ENCODE measurements at places on chromosomes 3 and 15. TPM values are rescaled to one million over a fixed set of nuclear protein-coding genes. Genes with fewer than 3 reads are reported as not detected.

Gene CAMKV
- total RNA-seq: 1.5 TPM

Gene TM4SF18
- 25.9 TPM for total RNA-seq

Gene CMTM8
- total RNA-seq: 4.2 TPM

Gene THPO
- 1.3 TPM for total RNA-seq

Gene CYP1A2
- not detected for total RNA-seq

Gene PPP4R2
- 49.2 TPM for total RNA-seq

Gene ZBED2
- not detected for total RNA-seq

Gene MAGI1
- 94.4 TPM for total RNA-seq

Gene SNURF
- 5.8 TPM for total RNA-seq

Gene BCL2A1
- total RNA-seq: 1.4 TPM

- DNase-seq: no peak
Observed at GRCh38 chr15:83430441-83430840, 16.7 kb upstream of the SH3GL3 start.

GRCh38 chr15:78090422-78091063 is 1.8 kb upstream of the SH2D7 start:
- no peak for DNase-seq

DNA sequence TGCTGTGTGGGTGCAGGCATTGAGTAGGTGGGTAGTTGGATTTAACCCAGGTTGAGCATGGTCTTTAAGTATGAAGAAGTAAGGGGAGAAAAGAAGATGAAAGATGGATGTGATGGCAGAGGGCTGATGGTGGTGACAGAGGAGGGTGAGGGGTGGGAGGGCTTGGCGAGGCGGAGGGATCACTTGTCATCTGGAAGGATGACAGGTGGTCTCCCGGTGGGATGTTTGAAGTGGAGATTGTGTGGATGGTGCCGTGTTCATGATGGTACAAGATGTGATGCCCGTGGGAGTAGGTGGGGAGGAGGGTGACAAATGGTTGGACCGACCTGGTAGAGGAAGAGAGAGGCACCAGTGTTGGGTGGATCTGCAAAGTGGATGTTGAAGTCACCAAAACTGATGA is 208.8 kb downstream of the RPLP1 start:
- DNase-seq: no peak

DNA sequence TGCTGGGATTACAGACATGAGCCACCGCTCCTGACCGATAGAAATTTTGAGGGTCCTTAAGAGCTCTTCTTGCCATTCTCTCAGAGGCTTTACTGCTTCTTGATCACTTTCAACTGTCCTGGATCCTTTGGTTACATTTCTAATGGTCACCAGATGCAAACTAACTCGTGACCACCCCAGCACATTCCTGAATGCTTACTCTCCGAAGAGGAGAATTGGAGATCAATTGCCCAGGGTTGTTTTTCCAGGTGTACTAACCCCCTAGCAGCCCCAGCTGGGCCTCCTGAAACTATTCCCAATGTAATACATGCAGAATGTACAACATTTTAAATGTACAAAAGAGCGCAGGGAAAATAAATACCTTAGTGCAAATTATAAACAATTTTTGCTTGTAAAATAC is 65.1 kb upstream of the TBL1XR1 start:
- no peak for DNase-seq

DNA sequence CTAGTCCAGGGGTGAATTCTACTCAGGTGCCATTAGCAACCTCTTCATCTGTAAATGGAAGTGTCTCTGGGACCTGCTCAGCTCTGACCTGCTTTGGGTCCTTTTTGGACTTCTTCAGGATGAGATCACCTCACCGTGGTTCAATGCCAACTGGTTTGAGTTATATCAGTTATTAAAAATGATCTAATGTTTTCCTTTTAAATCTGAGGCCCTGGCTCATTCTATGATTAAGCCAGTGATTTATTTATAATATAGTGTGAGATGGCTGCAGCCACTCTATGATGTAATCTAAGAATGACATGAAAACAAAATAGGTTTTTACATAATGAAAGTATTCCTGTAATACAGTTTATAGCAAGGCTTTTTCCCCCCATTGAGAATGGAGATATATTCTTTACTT is 79.4 kb downstream of the LPP start:
- no peak for DNase-seq

DNA sequence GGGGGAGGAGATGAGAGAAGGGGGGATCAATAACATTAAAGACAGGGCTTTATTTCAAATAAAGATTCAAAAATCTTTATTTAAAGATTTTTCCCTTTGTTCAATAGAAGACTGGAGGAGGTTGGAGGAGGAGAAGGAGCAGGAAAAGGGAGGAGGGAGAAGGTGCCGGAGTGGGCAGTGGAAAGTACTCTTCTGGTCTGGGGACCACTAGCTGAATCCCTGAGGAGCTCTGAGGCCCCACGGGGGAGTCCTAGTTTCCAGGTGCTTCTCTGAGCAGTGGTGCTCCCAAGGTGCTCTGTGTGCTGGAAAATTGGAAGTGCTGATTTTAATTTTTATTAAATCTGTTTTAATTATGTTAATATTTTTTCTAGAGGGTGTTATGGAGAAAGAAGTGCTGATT is 19.4 kb upstream of the SEMA4B start:
- DNase-seq: no peak

DNA sequence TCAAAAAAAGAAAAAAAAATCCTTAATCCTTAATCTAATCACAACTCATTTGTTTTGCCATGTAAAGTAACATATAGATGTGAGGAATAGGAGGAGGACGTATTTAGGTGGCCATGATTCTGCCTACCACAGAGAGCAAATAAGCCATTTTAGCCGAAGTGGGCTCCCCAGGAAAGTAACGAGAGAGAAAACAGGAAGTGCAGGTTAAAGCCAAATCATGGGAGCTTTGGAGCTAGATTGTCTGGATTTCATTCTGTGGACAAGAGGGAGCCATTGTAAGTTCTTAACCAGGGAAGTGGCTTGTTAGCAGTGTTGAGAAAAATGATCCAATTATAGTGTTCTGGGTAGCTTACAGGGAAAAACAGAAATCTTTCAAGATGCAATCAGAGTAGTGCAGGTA is 9.4 kb downstream of the TMOD2 start:
- no peak for DNase-seq

DNA sequence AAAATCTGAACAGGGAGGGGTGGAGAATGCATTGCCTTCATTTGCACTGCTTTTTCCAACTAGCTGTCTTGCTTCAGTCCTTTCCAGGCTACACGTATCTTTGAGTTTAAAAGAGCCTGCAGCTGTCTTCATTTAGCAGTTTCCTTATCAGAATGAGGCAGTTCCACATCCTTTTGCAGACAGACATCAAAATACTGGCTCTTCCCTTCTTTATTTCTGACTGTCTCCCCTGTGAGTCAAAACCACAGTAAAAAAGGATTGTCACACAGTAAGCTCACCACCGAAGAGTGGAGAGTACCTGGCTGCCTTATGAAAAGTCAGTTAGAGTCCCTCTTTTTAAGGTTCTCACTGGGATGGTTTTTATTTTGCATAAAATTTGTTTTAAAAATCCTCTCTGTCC is 205.5 kb upstream of the CD96 start:
- no peak for DNase-seq

- no peak for DNase-seq
Observed at GRCh38 chr3:12420393-12420792, 63.9 kb upstream of the TSEN2 start.

DNA sequence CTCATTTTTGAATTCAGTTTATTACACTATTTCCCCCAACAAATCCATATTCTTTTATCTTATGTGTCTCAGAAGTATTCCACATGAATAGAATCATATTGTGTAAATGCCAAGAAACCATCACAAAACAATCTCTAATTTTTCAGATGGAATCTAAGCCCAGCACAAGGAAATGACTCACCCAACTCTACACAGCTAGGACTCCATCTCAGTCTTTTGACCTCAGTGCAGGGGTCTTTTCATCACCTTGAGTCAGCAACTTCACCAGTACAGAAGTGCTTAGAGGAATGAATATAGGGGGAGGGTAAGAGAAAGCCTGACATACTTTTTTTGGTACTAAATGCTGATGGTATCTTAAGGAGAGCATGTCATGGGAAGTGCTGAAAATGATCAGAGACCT is 169.3 kb upstream of the LRRN1 start:
- no peak for DNase-seq

DNA sequence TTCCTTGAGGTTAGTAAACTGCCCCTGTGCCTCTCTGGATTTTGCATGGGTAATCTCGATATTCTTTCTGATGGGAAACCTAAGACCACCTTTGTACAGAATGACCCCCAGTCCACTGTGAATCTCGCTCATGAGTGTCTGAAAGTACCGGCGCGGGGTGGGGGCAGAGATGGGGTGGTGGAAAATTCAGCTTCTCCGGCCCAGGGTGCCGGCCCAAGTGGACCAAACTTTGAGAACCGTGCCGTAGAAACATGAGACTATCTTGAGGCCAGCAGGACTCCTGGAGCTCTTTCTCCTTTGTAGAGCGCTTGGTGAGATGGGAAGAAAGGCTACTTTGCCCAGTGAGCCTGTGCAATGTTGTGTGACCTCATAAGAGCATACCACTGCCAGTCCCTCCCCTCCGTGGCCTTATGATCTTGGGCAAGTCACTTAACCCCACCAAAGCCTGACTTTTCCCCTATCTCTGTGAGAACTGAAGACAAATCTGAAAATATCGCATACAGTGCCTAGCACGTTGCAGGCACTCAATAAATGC is 40.4 kb upstream of the VEPH1 start:
- no peak for DNase-seq

DNA sequence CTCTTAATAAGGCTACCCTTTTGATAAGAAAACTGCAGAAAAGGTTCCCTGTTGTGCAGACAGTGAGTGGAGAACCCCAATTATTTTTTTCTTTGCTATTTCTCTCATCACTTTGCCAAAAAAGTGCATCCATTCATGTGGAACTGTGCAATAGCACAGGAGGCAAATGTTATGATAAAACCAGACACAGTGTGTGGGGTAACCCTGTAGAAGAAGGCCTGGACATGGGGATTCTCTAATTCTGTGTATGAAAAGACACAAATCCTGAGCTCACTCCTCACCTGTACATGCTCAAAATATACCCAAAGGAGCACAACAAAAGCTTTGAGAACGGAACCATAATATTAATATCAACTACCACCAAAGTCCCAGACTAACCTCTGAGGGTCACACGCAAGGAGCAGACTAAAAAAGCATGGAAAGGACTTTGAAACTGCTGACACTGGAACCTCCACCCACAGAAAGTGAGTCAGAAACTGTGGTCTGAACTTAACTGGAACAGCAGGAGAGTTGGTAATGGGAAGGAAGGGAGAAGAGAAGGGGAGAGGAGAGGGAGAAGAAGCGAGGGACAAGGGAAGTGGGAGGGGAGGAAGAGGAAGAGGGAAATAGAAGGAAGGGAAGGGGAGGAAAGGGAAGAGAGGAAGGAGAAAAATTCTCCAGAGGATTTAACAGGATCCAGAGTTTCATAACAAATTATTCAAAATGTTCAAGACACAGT is 299.9 kb downstream of the TBC1D5 start:
- no peak for DNase-seq

DNA sequence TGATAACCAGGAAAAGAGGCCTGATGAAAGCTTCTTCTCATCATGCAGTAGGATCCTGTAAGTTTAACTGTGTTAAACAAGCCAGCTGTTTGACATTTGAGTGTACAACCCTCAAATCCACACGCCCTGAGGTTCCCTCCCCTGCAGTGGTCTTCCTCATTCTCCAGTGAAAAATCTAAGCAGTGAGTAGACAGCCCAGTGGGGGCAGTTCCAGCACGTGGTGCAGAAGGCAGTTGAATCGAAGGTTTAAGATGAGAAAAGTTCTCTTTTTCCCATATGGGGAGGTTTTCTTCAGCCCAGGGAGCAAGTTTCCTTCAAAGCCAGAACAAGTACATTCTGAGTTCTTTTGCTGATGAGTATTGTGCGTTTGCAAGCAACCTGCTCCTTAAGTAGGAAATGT is 174.5 kb downstream of the NR2F2 start:
- no peak for DNase-seq

- DNase-seq: peak; percentile 61
Observed at GRCh38 chr3:10553591-10554235, 48.3 kb upstream of the ATP2B2 start.

DNA sequence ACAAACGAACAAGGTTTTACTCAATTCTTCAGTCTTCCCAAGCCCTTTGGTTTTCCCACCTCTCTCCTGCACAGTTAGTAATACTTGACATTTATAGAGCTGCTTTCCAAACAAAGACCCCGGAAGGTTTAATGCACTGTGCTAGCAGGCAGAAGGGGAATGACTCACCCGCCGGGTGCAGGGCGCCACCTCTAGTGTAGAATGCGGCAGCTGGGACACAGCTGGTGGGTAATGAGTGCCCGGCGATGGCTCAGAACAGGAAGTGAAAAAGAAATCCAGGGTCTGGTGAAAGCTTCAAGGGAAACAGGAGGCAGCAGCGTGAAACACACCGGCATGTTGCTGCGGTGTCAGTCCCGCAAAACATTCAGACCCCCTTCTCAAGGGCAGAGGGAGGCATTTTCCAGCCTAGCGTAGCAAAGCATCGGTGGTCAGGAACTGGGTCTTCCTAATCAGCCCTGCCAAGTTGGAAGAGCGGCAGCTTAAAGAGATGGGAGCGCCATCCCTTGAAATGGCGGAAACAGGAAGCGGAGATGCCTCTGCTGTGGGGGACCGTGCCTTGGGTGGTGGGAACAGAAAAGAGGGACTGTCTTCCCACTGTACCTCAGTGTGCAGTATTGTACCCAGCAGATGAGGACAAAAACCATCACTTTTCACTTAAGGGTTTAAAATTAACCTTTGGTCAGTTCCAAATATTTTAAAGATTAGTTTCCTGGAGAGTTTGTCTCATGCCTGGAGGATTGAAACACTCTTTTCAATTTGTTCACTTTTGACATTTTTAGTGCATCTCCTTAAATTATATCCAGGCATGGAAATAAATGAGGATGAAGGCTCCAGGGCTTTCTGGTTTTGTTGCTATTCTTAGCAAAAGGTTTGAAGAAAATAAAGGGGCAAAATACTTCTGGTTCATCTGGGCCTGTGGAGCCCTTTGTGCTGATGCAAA is 160.7 kb upstream of the MCTP2 start:
- no peak for DNase-seq

- DNase-seq: no peak
Observed at GRCh38 chr15:51580982-51581381, 41.6 kb downstream of the DMXL2 start.

GRCh38 chr3:46566040-46566641 is at the start of gene LRRC2:
Gene LRRC2 (minus strand): TSS chr3:46566302. CDS start chr3:46551591, 14,711 bp downstream.
- no peak for DNase-seq

DNA sequence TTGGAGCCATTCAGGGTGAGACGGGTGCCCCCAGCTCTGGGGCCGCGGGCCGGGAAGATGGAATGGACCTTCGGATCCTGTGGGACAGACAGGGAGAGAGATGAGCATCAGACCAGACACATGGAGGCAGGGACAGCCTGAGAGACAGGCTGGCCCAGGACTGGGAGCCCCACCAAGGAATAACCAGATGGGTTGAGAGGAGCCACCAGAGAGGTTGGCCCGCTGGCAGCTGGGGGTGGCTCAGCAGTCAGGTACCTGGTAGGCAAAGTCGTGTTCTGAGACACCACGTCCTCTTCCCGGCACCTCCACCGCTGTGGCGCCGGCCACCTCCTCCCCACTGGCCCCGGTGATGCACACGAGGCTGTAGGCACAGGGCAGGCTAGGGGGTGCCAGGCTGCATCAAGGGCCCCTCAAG is 13.8 kb downstream of the PLXNB1 start:
- DNase-seq: no peak

- no peak for DNase-seq
Observed at GRCh38 chr3:10340476-10340875, 19.6 kb upstream of the SEC13 start.

Data from breast epithelium (tissue), 4 donors.